ENCODE measurements at places on chromosomes 16 and 17.

DNA sequence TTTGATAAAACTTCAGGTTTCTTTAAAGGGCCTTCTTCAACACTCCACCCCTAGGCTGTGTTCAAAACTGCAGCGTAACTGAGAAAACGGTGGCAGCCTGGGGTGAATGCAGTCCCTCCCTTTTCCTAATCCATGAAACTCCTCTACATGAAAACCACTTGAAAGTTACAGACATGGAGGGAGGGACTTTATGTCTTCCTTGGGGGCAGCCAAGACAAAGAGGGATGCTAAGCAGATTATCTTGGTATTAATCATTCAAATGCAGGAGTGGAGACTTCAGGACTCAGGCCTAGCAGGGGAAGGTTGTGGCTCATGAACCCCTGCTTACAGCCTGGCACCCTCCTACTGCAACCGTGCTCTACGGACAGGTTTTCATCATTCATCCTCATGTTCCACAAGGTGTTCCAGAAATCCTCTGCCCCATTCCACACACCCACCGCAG, 46.8 kb downstream of the RNF112 start:
- DNase-seq, result no peak

- no peak for DNase-seq
These were observed 19.7 kb upstream of the SHISA9 start for GRCh38 chr16:12881740-12882139.

- DNase-seq, result no peak
These were observed 113.2 kb downstream of the PHKB start for GRCh38 chr16:47574091-47575054.

- DNase-seq, result no peak
These were observed 32.5 kb downstream of the RPH3AL start for GRCh38 chr17:320139-320538.

- DNase-seq, result no peak
These were observed 43.5 kb downstream of the CYB561 start for GRCh38 chr17:63402431-63403212.

- no peak for DNase-seq
These were observed 4.1 kb downstream of the DECR2 start for GRCh38 chr16:405548-406506.

- no peak for DNase-seq
These were observed 337.5 kb downstream of the SEC14L1 start for GRCh38 chr17:77478281-77478680.

DNA sequence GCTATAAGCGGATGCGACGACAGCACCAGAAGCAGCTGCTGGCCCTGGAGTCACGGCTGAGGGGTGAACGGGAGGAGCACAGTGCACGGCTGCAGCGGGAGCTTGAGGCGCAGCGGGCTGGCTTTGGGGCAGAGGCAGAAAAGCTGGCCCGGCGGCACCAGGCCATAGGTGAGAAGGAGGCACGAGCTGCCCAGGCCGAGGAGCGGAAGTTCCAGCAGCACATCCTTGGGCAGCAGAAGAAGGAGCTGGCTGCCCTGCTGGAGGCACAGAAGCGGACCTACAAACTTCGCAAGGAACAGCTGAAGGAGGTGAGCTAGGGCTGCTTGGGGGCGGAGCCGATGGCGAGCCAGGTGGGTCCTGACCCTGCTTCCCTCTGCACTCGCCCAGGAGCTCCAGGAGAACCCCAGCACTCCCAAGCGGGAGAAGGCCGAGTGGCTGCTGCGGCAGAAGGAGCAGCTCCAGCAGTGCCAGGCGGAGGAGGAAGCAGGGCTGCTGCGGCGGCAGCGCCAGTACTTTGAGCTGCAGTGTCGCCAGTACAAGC, 10.1 kb downstream of the HIRIP3 start:
- no peak for DNase-seq

DNA sequence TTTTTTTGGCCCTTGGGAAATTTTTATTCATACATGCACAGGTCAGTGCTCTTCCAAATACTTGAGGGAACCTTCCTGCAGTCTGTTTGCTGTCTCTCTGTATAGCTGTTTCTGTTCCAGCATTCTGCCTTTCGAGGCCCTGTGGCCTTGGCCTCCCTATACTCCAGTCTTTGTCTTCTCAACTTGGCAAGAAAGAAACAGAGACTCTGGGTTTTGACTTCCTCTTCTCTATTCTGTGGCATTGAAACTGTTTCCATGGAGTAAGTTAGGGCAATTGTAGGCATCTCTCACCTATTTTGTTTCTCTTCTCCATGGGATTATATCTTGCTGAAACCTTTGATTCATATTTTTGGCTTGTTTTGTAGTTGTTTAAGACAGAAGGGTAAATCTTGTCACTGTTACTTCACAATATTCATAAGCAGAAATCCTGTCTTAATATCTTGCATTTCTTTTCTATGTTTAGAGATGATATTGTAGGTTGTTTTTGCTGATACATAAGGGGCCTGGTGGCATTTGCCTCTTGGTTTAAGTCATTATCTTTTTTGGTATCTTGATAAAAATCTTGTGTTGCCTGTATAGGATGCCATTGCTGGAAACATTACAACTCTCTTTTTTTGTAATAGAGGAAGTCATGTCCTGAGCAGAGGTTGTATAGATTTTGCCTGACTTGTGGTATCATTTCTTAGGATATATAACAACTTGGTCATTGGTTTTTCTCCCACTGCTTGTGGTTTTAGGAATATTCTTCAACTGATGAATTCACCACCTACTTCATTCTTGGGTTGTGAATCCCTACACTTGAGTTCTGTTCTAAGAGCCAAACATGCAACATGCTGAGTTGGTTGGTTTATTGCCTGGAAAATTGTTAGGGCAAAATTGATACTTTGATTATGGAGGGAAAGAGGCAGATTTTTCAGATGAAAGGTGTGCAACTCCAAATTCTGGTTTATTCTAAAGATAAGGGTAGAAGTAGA, 168.6 kb downstream of the FTO start:
- DNase-seq, result no peak
